ENCODE measurements at places on chromosomes 1 and 21. TPM values are rescaled to one million over a fixed set of nuclear protein-coding genes. Genes with fewer than 3 reads are reported as not detected.

GRCh38 chr1:230568676-230569075, 73.6 kb upstream of the COG2 start:
- H3K4me1 ChIP-seq = peaks cover 7% of the 10 kb centered on the region
- H3K36me3 ChIP-seq = no peaks in the 10 kb centered on the region
- H3K27me3 ChIP-seq = peaks cover 52% of the 10 kb centered on the region
- DNase-seq = peak; percentile 48
- no peak overlapping the region for H3K4me3 ChIP-seq

GRCh38 chr21:42392731-42393442, 3.0 kb downstream of the TMPRSS3 start:
- H3K27me3 ChIP-seq = no peaks in the 10 kb centered on the region
- H3K36me3 ChIP-seq = no peaks in the 10 kb centered on the region
- no peak overlapping the region for H3K4me3 ChIP-seq
- DNase-seq = peak; percentile 47

DNA sequence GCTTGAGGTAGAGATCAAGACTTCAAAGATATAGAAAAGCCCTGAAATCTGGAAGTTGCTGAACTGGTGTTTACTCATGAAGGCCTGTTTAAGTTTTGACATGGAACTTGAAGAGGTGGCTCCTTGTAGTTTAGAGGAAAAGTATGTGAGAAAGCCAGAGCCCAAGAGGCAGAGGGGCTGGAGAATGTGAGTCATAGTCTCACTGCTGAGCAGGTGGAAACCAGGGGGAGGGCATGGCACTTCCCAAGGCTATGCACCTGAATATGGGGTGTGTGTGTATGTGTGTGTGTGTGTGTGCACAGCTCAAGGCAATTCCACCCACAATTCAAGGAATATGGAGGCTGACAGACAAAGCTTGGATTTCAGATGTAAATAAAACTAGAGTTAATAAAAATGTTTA, 46.8 kb upstream of the C1orf198 start:
- no peak for DNase-seq
- H3K4me3 ChIP-seq = no peak overlapping the region
- H3K36me3 ChIP-seq = peaks cover 6% of the 10 kb centered on the region
- no peaks in the 10 kb centered on the region for H3K27me3 ChIP-seq

- peaks cover 34% of the 10 kb centered on the region for H3K4me1 ChIP-seq
- peaks cover 9% of the 10 kb centered on the region for H3K36me3 ChIP-seq
- peak; percentile 97 for DNase-seq
- H3K27ac ChIP-seq = peak overlapping the region; percentile 92
- H3K27me3 ChIP-seq = no peaks in the 10 kb centered on the region
- no peak overlapping the region for H3K4me3 ChIP-seq
Measured at GRCh38 chr1:218584418-218585155, 239.5 kb downstream of the TGFB2 start.

- DNase-seq = peak; percentile 80
- H3K4me3 ChIP-seq = peak overlapping the region; percentile 31
- H3K27me3 ChIP-seq = no peaks in the 10 kb centered on the region
- H3K27ac ChIP-seq = peak overlapping the region; percentile 67
- H3K36me3 ChIP-seq = no peaks in the 10 kb centered on the region
Measured at GRCh38 chr1:96971849-96972602, 250.4 kb downstream of the PTBP2 start.

GRCh38 chr1:8862528-8862927, 16.0 kb downstream of the ENO1 start:
- H3K27ac ChIP-seq = no peak overlapping the region
- H3K36me3 ChIP-seq = peaks cover 81% of the 10 kb centered on the region
- peak; percentile 30 for DNase-seq
- H3K27me3 ChIP-seq = no peaks in the 10 kb centered on the region

GRCh38 chr1:220157738-220158137, 63.8 kb downstream of the IARS2 start:
- H3K4me3 ChIP-seq = no peak overlapping the region
- no peak overlapping the region for H3K27ac ChIP-seq
- peaks cover 30% of the 10 kb centered on the region for H3K36me3 ChIP-seq
- H3K4me1 ChIP-seq = no peaks in the 10 kb centered on the region

The MLLT11 gene
- total RNA-seq = 12.3 TPM

The OPRD1 gene
- total RNA-seq = not detected

Data from PC-3 (cell line).